Sigmoid colon (tissue), 7 donors: ENCODE measurements at places on chromosomes 6 and 20.

GRCh38 chr20:16861708-16862107, 113.5 kb downstream of the OTOR start:
- no peak for DNase-seq

DNA sequence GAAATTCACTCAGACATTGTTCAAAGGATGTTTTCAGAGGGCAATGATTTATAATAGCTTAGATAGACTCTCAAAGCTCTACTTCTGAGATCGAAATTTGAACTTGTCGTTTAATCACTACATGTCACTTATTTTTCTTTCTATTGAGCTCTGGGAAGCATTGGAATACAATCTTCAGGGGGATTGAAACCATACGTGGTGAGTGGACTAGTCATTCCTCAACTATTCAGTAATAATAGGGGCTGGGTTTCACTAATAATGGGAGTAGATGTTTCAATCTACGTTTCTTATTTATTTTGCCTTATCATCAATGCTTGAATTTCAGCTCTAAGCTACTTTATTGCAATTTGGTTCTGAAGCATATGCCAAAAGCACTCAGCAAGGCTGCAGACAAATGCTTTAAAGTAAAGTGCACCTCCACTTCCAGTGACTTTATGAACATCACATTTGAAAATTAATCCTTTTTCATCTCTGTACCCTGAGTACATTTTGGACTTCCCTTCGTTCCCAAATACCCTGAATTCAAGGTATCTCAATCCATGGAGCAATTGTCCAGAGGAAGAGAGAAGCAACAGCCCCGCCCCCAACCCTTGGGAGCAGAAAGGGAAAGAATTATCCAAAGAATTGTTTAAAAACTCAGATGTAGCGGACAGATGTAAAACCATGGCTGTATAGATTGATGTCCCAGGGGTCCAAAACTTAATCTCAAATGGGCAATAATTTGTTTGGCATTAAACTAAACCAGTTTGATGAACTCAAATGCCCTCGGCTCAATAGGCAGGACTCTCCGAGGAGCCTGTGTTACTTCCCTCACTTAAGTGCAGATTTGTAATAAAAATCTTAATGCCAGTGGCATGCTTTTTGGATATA, 68.1 kb downstream of the HFE start:
- DNase-seq: peak; percentile 74

DNA sequence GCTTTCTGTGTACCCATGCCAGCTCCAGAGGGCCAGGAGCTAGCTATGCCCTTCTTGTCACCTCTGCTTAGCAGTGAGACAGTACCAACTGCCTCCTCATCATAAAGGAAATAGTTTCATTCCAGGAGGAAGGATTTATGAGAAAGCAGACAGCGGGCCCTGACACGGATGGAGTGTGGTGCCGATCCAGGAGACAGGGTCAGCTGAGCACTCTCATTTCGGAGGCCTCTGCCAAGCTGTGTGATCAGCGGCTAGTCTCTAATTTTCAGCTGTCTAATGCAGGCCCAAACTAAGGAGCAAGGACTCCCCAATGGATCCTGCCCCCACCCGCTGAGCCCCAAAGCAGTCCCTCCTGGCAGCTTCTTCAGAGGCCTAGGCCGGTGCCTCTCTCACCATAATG, 103.1 kb downstream of the LRFN2 start:
- DNase-seq: no peak

DNA sequence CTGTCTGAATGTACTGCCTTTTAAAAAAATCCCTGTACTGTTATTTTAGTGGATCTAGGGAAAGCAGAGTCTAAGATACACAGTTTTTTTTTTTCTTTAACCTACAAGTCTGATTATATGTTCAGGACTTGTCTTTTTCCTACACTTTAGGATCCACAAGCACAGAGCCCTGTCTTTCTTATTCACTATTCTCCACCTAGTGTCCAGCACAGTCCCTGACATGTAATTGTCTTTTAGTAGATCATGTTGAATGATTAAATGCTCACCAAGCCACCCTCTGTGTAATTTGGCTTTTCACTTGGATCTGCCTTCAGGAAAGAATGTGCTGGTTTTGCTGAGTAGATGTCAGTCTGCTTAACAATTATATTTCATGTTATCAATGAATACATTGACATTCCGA, 35.8 kb upstream of the YWHAB start:
- DNase-seq: no peak

DNA sequence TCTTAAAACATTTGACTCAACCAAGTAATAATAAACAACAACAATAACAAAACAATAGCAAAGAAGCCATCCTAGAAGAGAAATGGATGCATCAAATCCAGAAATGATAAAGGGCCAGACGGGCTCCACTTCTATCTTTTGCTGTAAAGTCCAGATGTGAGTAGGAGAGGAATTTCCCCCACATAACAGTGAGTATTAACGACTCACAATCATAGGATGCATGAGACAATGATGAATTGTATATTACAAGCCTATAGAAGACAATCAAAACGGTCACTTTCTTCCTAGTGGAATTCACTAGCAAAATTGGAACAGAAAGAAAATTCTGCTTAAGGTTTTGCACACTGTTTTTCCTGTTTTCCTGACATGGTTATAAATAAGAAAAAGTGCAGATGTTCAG, 97.0 kb upstream of the PREP start:
- DNase-seq: no peak

- peak; percentile 68 for DNase-seq
Measured at GRCh38 chr6:7818257-7819214, 92.1 kb downstream of the TXNDC5 start.

DNA sequence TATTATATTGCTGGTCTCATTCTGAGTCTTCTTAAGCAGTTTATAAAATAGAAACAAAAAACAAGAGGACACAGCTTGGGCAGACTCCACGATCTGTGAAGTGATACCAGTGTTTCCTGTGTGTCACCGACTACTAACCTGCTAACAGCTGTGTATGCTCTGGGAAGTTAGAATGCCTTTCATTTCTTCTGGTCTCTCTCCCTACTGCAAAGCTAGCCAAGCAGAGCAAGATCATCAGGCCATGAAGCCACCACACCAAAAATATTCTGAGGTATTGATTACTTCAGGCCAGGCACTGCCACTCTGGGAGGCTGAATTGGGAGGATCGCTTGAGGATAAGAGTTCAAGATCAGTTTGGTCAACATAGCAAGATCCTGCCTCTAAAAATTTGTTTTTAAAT, 46.9 kb upstream of the SMIM29 start:
- DNase-seq: no peak

DNA sequence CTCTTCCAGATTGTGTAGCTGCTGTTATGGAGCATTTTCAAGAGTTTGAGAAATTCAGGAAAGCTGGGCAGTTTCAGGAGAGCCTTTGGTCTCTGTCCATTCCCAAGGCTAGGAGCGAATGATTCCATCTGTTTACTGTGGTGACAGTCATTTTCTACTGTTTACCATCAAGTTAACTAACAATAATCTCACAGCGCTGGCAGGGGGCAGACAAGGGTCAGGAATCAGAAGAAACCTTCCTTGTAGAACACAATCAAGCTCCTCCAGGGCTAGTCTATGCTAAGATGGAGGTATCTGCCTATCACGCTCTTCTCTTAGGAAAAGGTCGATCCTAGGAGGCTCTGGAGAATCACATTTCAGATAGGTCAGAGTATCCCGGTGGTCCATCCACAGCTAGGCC, 293.9 kb downstream of the KIF16B start:
- DNase-seq: no peak

- DNase-seq: no peak
Measured at GRCh38 chr20:53990768-53991450, 79.5 kb downstream of the BCAS1 start.

- no peak for DNase-seq
Measured at GRCh38 chr20:57205606-57206219, 60.7 kb downstream of the BMP7 start.

GRCh38 chr6:35209622-35210247, 4.0 kb upstream of the SCUBE3 start:
- no peak for DNase-seq

GRCh38 chr6:164211254-164211653, 796.7 kb downstream of the QKI start:
- no peak for DNase-seq

DNA sequence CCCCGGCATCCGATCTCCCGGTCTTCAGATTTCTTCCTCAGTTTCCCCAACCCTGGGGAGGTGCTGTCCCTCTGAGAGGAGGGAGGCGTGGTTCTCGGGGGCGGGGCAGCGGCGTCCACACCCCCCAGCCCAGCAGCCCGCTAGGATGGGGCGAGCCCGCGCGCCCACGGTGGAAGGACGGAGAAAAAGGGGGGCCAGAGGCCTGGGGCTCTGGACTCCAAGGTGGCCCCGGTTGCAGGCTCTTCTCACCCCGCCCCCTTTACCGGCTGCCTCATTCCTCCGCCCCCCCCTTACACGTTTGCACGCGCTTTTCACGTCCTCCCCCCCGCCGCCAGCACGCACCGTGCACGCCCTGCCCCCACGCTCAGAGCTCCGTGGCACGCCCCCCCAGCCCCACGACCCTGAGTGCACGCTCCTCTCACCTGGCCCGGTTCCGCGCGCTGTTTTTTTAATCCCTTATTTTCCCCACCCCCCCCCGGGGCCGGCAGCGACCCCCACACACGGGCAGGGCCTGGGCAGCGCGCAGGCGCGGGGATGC, 402 bp downstream of the ZBTB12 start:
- DNase-seq: peak; percentile 86

- DNase-seq: no peak
Measured at GRCh38 chr6:16033214-16033613, 95.7 kb upstream of the MYLIP start.

DNA sequence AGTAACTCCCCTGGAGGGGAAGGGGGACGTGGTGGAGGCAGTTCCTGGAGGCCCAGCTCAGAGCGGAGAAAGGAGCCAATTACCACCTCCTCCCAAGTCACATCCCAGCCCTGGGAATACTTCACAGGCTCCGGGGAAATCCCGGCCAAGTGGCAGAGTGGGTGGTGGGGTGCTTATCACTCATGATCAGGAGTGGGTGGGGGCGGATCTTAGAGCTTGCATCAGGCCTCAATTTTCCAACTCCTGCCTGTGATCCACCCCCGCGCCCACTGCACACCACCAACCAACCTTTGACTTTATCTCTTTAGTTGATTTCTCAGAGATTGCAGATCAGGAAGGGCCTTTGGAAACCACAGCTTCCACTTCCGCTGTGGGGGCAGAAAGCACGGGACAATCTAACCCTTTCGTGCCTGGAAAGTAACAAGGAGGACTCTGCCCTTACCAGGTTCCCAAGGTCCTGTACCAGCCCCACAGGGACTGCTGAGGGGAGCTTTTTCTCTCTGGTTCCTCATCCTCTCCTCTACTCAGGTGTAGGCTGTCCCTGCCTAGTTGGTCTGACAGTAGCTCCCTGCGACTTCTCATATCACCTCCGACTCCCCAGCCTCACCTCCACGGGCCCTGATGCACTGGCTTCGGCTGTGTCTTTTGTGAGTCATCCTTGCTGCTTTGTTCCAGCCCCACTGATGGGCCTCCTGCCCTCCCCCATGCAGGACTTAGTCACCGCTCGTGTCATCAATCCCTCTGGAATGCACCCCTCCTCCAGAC, 24.9 kb upstream of the IER3 start:
- peak; percentile 91 for DNase-seq

DNA sequence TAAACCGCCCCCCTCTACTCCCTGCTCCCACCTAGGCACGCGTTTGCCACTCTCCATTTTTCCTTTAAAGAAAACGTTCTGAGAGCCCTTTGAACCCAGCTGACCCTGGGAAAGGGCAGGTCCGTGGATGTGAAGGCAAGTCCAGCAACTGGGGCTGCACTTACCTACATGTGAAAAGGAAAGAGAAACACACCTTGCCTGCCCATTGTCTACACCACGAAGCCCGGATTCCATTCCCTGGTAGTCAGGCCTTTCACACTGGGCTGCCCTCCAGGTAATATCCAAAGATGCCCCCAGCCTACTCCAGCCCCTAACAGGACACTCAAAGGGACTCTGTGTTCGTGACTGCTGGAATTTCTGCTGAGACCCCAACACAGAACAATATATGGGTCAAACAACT, 94.4 kb downstream of the CD83 start:
- DNase-seq: no peak

DNA sequence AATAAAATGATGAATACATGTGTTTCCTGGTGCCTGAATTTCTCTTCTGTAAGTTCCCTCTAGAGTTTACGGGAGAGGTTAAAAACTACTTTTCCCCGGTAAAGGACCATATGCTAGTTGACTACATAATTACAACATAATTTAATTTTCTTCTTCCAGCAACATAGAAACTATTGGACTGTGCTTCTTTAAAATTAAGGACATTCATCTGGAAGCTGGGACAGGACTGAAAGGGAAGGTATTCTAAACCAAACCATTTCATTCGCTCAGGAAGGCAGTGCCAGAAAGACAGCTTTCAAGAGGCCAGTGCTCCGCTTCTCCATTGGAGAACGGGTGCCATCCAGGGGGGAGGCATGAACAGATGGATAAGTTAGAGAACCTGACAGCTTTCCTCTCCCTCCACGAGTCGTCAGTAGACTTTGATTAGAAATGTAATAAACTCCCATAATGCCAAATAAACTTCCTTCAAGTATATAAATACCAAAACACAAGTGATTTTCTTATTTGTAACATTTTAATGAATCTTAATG, 458.0 kb upstream of the SOX4 start:
- DNase-seq: no peak

DNA sequence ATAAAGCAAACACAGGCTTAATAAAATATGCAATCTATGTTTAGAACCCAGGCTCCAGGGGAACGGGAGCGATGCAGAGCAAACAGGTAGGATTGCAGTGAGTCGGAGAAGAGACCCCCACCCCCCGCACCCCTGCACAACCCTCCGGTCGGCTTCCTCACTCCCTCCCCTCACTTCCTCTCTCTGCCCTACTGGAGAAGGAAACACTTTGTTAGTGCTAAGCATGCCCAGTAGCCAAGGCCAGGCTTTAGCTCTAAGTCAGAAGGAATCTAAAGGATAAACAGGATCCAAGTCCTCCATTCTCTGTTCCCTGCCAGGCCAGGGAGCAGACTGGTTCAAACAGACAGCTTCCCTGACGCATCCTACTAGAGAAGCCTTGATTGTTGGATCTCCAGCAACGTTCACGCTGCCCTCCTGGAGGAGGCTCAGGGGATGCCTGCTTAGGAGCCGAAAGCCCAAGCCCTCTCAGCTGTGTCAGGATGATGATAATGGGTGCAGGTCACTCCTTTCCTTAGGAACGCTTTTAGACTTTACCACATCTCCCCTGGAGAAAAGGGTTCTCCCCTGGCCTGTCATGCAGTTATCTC, 14.7 kb downstream of the FOXQ1 start:
- no peak for DNase-seq

DNA sequence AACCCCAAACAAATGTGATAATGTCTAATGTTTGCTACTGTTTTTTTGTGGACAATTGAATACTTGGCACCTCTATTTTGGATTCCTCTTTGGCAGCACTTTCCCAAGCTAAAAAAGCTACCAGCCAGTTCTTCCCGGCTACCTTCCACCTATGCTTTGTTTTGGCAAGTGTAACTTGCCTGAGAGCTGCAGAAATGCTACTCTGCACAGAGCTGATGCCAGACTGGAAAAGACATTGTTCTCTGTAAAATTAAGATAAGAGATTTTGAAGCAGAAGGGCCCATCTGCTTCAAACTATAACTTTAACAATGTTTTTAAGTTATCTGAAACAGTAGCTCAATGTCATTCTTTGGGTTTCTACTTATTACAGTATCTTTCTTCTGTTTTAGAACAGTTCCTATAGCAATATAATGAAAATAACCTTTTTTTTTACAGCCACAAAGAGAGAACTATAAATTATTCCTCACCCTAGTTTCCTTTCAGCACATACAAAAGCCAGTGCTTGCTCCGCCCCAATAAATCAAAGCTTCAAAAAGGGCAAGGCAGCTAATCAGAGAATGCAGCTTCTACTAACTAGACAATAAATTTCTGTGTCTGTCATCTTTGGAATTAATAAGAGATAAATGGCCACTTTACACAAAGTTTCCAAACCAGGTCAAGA, 183.1 kb downstream of the UBE3D start:
- no peak for DNase-seq
